ENCODE measurements at places on chromosomes 3 and 15. TPM values are rescaled to one million over a fixed set of nuclear protein-coding genes. Genes with fewer than 3 reads are reported as not detected.

The GRM2 gene
- not detected for total RNA-seq

The IQCF5 gene
- not detected for total RNA-seq

The SLC9C1 gene
- not detected for total RNA-seq

The CCRL2 gene
- not detected for total RNA-seq

The PCSK6 gene
- 1.1 TPM for total RNA-seq

The LYZL4 gene
- total RNA-seq: not detected

The SNURF gene
- 4.2 TPM for total RNA-seq

The CACNA2D3 gene
- not detected for total RNA-seq

The SLC24A5 gene
- total RNA-seq: not detected

The FBXW12 gene
- total RNA-seq: not detected

The DLL4 gene
- total RNA-seq: 9.4 TPM

The CRYGS gene
- 1.3 TPM for total RNA-seq

The RLBP1 gene
- not detected for total RNA-seq

The ROBO2 gene
- total RNA-seq: 0.66 TPM

The KBTBD13 gene
- total RNA-seq: not detected

The LRRFIP2 gene
- total RNA-seq: 45.3 TPM

The GOLGA6L4 gene
- total RNA-seq: 1.1 TPM

The GOLGA8G gene
- not detected for total RNA-seq

The LTK gene
- 3.9 TPM for total RNA-seq

The LRTM1 gene
- total RNA-seq: not detected

The CHL1 gene
- not detected for total RNA-seq

The SLC6A20 gene
- total RNA-seq: 0.14 TPM

The LNP1 gene
- 4.2 TPM for total RNA-seq

The SCAANT1 gene
- not detected for total RNA-seq

The COLQ gene
- 0.29 TPM for total RNA-seq

The ANKRD34C gene
- not detected for total RNA-seq

The GOLGA8Q gene
- total RNA-seq: 1.1 TPM
